ENCODE measurements at places on chromosomes 4 and X.

GRCh38 chrX:22196149-22196548 is 76.6 kb upstream of the CBLL2 start:
- DNase-seq: no peak

DNA sequence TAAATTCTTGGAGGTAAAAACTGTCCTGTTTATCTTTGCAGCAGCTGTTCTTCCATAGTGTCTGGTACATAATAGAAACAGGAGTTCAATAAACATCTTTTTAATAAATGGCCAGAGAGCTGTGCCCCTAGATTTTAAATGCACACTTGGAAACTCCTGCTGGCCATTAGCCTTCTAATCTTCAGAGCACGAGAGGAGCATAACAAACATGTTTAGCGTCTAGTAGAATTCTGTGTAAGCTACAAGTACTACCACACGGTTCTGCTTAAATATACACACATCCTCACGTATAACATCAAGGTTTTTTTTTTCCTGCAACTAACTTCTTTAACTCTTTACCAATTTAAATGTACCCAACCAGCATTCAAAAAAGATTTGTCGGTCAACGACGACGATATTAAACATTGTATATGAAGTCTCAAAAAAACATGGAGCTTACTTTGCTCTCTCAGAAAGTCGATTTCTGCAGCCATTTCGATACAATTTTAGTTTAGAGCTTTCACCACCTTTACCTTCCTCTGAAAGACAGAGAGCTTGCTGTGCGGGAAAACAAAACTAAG is 628 bp downstream of the SCLT1 start:
- no peak for DNase-seq

DNA sequence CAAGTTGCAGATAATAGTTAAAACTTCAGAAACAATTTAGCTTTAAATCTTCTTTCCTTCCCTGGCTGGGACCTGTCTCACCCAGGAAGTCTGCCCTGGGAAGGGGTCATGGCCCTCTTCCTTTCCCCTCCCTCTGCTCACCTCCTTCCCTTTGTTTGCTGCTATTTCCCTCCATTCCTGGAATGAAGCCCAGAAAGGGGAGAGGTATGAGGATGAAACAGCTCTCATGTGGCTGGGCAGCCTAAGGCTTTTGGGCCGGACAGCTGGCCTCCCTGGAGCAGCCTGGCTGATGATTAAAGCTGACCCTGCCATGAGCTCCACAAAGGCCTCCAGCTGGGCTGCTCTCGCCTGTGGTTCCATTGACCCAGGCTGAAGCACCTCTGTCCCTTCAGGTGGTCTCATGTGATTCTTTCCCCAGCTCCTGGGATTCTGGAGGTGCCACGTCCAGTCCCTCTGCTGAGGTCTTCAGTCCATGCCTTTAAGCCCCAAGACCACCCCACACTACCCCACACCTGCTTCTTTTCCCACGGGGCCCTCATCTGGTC is 202.1 kb downstream of the PTTG2 start:
- no peak for DNase-seq

GRCh38 chr4:3087115-3087797 is 12.8 kb downstream of the HTT start:
- no peak for DNase-seq

DNA sequence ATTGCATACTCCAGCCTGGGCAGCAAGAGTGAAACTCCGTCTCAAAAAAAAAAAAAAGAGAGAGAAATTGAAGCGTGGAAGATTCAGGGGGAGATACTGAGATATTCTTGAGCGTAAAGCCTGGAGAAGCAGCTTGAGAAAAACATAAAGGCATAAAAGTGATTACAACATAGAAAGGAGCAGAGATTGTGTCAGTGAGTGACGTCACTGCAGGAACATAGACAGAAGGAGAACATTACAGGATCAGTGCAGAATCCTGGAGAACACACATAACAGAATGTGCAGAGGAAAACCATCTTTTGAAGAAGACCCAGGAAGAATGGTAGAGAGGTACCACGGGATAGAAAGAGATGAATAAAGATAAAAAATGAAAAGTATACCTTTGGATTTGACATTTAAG is 147.0 kb downstream of the APBB2 start:
- DNase-seq: no peak

DNA sequence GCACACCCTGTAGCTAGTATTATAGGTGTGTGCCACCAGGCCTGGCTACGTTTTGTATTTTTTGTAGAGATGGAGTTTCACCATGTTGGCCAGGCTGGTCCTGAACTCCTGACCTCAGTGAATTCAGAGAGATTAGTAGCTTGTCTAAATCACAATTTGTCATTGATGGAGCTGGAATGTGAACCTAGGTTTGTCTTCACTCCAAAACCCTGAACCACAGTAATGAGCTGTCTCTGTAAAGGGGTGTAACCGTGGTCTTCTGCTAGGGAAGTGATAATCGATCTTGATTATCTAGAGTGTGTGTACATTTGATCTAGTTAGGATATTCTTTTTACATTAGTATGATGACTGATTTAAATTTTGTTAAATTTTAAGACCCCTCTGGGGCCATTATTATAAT is 8.3 kb downstream of the ARHGAP10 start:
- DNase-seq: no peak

DNA sequence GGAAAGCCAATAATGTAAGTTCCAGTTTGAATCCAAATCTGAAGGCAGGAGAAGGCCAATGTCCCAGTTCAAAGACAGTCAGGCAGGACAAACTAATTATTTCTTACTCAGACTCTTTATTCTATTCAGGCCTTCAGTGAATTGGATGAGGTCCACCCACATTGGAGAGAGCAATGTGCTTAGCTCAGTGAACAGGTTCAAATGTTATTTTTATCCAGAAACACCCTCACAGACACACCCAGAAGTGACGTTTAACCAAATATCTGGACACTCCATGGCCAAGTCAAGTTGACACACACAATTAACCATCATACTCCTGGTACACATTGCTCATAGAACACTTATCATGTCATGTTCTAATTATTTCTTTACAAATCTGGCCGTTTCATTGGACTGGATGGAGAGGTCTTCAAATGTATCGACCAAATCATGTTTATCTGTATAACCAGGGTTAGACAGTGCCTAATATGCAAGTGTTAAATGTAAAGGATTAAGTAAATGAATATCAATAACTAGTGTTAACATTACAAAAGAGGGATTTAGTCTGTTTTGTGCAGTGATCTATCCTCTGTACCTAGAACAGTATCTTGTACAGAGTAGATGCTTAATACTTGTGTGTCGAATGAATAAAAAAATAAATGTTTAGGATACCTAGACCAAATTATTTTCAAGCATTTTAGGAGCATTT is 27.1 kb upstream of the XK start:
- DNase-seq: no peak

- no peak for DNase-seq
Measured at GRCh38 chr4:7398104-7398423, 36.7 kb downstream of the PSAPL1 start.
